Heart left ventricle (tissue), 16 donors: ENCODE measurements at places on chromosomes 6 and 20.
A peak's percentile ranks its signal among the peaks of the same experiment; 100 is the strongest.

DNA sequence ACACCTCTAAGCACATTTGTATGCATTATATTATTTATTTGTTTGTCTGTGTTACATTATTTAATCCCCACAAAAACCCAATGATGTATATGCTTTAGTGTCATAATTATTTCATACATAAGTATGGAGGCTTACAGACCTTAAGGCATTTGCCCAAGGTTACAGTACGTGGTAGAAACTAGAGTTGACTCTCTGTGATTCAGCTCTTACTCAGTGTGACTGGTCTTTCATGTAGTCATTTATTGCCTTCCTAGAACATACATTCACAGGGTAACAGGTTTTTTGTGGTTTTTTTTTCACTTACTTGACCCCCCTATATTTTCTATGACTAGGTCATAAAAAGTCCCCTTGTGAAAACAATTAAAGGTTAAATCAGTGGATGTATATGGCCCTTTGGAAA, 566.8 kb downstream of the TFAP2A start:
- DNase-seq: no peak

- DNase-seq: peak; percentile 26
Observed at GRCh38 chr6:90068264-90068663, 174.0 kb downstream of the GJA10 start.

DNA sequence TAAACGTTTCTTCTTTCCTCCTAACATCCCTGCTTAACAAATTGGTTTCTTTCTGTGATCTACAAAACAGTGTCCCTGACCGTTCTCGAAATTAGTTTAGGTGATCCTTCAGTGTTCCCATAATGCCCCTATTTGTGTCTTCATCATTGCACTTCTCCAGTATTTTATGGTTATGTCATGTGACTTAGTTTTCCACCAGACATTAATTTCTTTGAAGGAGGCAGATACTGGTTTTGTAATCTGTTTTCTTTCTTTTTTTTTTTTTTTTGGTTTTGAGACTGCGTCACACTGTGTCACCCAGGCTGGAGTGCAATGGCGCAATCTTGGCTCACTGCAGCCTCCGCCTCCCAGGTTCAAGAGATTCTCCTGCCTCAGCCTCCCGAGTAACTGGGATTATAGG, 49.2 kb downstream of the FAM217A start:
- DNase-seq: no peak

DNA sequence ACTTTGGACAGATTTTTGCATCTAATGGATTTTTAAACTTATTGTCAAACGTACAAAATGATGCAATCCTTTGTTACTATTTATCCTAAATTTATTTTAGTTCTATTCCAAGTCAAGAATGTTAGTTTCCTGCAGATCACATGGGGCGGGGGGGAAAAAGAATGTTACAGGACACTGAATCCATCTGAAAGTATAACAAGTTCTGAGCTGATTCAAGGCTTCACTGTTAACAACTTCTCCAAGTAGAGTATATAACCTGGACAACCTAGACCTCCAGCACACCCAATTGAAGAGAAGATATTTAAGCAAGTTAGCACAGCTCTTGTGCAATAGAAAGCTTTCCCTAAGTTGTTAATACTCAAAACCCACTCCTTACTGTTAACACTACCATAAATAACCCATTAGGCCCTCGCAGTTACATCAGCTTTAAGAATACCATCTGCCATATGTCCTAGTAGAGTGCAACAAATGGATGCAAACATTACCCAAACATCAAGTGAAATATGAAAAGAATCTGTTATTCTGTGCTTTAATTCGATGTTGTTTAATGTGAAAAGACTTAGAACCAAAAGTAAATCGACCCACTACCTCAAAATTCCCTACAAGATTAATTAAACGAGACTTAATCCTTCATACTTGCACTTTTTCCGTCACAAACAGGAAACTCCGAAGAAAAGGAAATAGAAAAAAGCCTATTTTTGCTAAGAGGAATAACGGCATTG, 1.3 kb downstream of the SEC63 start:
- DNase-seq: no peak

DNA sequence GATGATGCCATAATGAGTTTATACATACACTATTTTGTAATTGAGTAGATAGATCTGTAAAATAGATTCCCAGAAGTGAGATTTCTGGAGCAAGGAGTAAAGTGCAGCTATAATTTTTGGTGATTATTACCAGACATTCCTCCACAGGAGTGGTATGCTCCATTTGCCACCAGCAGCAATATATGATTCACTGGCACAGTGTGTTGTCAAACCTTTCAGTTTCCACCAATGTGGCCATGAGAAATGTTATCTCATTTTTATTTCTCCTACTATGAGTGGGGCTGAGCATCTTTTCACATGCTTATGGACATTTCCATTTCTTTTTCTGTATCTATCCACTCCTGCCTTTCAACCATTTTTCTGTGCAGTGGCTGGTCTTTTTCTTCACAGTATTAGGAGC, 70.5 kb downstream of the GPR63 start:
- DNase-seq: no peak

DNA sequence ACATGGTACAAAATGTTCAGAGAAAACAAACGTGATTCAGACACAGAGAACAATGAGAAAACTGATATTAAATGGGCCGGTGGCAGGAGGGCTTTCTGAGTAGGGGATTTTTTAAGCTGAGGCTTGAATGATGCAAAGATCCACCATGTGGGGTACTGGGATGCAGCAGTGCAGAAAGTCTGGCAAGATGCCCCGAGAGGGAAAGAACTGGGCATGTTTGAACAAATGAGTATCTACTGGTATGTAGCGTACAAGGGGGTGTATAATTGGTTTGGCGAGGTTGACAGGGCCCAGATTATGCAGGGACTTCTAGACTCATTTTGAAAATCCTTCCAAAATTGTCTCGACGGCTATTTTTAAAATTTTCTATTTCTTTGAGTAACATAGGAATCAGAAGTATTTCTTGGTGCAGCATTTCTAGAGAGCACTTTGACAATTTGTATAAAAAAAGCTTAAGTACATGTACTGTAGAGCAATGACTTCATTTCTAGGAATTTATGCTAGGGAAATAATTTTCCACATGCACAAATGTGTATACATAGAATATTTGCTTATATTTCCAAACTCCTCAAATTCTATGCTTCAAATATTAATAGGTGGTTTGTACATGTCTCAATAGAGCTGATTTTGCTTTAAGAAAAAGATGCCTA, 119.6 kb upstream of the DOK5 start:
- DNase-seq: no peak

DNA sequence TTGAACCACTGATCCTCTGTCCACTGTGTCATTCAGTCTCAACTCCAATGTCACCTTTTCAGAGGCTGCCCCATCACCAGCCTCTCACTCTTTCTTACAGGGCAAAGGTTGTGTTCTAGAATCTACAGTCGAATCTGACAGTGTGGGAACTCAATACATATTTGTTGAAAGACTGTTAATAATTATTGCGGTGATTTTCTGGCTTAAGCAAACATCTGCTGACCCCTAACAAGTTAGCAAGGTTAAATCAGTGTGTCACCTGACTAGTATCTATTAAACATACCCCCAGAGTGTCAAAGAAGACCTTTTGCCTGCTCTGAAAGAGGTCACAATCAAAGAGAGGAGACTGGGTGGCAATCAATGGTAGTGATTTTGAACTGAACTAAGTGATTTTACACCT, 41.9 kb downstream of the ELOVL2 start:
- no peak for DNase-seq

DNA sequence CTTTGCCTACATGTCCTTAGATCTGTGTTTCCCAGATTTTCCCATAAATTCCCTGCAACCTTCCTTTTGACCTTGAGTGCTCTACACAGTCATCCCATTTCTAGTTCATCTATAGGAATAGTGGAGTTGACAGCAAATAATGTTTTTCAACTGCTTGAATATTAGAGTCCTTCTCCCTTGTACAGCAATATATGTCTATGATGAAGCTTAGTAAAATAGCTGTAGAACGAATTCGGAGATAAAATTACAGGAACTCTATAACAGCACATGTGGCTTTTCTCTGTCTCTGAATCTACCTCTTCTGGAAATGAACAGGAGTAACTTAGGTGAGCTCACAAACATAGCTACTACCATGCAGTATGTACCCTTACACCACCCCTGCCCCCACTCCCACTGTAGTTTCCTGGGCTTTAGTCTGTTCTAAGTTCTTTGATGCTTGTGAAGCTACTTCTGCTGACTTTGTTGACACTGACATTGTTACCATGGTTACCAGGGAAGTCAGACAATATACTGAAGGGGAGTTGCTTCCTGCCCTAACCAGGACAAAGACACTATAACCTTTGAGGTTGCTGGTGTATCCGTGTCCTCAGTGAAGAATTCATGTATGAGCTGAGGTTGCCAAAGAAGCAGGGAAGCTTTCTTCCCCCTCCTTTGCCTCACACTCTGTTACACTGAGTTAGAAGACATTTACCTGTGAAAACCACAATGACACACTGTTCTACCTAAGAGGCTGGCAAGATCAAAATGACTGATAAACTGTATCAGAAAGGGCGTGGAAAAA, 35.8 kb upstream of the SHLD1 start:
- no peak for DNase-seq

DNA sequence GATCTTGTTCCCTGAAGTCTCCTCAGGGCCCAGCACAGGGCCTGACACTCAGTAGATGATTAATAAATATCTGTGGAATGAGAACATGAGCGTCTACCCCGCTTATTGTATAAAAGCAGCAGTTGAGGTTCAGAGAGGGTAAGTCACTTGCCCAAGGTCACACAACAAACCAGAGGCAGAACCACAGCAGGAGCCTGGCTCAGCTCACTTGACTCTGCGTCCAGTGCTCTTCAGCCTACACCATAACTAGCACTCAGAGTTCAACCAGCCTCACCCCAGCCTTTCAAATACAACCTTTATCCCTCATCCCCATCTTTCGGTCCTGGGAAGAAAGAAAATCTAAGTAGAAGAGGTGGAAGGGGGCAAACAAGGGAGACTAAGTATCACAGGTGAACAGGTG, 24.9 kb upstream of the NOL4L start:
- DNase-seq: no peak

DNA sequence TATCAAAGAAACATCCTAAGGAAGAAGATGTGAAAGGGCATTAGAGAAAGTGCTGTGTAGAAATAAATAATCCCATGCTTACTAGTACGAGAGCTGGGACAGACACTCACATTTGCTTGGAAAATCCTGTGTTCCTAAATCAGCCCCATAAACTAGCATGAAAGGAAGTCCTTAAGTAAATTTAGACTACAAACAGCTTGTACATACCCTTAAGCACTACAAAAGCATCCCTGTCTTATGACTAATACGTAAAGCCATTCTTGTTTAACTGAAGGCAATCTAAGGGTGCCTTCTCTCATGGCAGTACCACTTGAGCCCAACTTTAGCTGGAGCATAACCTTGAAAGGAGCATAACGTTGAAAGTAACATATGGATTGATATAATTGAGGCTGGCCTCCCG, 15.4 kb upstream of the FOXQ1 start:
- DNase-seq: no peak

DNA sequence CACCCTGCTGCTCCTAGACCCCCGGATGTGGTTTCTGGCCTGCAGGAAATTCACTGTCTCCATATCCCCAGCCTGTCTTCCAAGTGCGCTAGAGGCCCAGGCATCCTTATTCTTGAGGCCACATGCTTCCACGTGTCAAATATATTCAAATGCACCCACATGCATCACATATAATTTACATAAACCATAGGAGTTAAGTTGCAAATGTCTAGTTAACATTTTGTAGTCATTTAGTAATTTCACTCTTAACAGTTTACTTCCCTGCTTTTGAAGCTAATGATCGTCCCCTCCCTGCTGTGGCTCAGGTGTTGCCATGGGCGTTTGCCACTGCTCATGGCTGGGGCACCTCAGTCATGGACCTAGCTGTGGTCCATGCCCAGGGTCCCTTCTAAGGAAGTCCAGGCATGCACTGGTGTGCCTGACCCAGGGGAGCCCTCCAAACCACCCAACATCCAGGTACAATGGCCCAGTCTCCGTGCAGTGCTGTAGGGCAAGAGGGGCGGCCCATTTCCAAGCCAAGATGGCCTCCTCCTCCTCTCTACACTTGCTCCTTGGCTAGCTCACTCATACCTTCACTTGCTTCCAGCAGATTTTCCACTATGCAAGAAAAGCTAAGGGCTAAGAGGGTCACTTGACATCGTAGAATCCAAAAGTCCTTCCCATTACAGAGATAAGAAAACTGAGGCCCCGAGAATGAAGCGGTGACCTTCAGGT, 42.4 kb downstream of the FGD2 start:
- DNase-seq: no peak
